ENCODE measurements at places on chromosomes 1 and 21. TPM values are rescaled to one million over a fixed set of nuclear protein-coding genes. Genes with fewer than 3 reads are reported as not detected.
A peak's percentile ranks its signal among the peaks of the same experiment; 100 is the strongest.

DNA sequence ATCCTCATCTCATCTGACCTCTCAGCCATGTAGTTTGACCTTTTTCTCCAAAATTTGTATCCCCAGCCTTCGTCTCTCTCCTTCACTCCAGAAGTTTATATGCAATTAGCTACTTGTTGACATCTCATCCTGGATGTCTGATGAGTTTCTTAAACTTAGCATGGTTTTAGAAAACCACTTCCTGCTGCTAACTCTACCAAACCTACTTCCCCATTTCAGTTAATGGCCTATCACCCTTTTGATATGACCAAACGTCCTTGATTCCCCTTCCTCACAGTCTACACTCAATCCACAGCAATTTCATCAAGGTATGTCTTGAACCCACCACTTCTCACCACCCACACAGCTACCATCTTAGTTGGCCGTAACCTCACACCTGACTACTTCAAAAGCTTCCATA, 121.9 kb downstream of the LRRC40 start:
- no peak overlapping the region for H3K4me3 ChIP-seq
- no peak overlapping the region for H3K27ac ChIP-seq

- no peak for DNase-seq
- H3K4me3 ChIP-seq = peak overlapping the region; percentile 38
- H3K27me3 ChIP-seq = no peaks in the 10 kb centered on the region
- no peaks in the 10 kb centered on the region for H3K36me3 ChIP-seq
- H3K27ac ChIP-seq = peak overlapping the region; percentile 59
Observed at GRCh38 chr1:170790175-170790574, 126.2 kb downstream of the PRRX1 start.

- no peaks in the 10 kb centered on the region for H3K27me3 ChIP-seq
- no peak overlapping the region for H3K4me3 ChIP-seq
- DNase-seq = no peak
- H3K27ac ChIP-seq = no peak overlapping the region
- H3K4me1 ChIP-seq = peaks cover 27% of the 10 kb centered on the region
- no peaks in the 10 kb centered on the region for H3K36me3 ChIP-seq
Observed at GRCh38 chr1:162551969-162552683, 9.4 kb upstream of the UAP1 start.

DNA sequence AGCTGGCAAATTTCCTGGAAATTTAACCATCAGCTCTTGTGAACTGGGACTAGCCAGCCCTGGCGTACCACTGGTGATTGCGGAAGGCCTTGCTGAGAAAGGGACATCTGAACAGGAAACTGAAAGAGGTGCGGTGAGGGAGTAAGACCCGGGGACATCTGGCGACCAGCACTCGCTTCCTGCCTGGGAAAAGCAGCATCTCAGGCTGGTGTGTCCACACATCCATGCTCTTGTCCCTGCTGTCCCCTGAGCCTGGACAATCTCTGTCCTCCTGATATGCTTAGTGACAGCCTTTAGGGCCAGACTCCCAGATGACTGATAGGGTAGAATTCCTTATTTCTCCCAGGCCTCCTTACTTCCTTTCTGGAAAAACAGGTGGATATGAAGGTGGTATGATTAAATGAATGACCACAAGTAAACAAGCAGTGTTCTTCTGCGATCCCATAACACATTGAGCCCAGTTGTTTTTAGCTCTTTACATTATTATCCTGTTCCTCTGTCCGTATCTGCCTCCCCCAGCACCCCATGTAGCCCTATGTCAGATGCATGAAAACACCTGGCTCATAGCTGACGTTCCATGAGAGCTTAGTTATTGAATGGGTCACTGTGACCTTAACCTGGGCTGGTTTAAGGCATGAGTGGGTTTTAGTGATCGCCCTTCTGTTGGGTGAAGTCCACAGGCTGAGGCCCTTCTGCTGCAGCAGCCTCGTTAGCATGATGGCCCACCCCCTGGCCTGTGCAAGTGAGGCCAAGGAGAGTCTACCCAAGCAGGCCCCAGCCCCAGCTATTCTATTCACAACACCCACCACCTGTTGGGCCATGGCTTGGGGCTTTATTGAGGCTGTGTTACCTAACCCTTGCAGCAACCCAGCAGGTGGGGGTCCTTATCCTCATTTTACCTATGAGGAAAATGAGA, 76.1 kb upstream of the GADD45A start:
- H3K4me3 ChIP-seq = no peak overlapping the region
- peaks cover 3% of the 10 kb centered on the region for H3K27me3 ChIP-seq
- peaks cover 18% of the 10 kb centered on the region for H3K4me1 ChIP-seq
- H3K27ac ChIP-seq = no peak overlapping the region
- H3K36me3 ChIP-seq = no peaks in the 10 kb centered on the region

GRCh38 chr1:235613602-235614001, 36.0 kb downstream of the GNG4 start:
- H3K27me3 ChIP-seq = no peaks in the 10 kb centered on the region
- no peak overlapping the region for H3K4me3 ChIP-seq
- peaks cover 21% of the 10 kb centered on the region for H3K4me1 ChIP-seq
- H3K27ac ChIP-seq = no peak overlapping the region
- H3K36me3 ChIP-seq = no peaks in the 10 kb centered on the region
- no peak for DNase-seq

DNA sequence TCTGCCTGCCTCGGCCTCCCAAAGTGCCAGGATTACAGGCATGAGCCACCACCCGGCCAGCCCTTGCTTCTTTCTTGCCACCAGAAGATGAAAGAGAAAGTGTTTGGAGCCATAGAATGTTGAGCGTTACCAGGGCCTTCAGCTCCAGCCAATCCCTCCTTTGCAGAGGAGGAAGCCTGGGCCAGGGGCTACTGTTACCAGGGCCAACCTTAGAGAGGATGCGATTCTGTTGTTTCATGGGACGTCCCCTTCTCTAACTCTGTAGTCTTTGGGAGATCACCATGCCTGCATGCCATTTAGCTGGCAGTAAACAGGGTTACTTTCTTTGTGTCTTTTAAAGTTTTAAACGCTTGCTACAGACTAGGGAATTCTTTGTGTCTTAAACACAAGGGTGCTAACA, 45.8 kb downstream of the CLDN14 start:
- peaks cover 47% of the 10 kb centered on the region for H3K4me1 ChIP-seq
- no peak overlapping the region for H3K27ac ChIP-seq
- no peak for DNase-seq
- no peak overlapping the region for H3K4me3 ChIP-seq
- H3K36me3 ChIP-seq = no peaks in the 10 kb centered on the region

GRCh38 chr1:193676996-193677549, 490.7 kb upstream of the B3GALT2 start:
- H3K36me3 ChIP-seq = no peaks in the 10 kb centered on the region
- H3K27ac ChIP-seq = peak overlapping the region; percentile 56
- peaks cover 69% of the 10 kb centered on the region for H3K4me1 ChIP-seq

DNA sequence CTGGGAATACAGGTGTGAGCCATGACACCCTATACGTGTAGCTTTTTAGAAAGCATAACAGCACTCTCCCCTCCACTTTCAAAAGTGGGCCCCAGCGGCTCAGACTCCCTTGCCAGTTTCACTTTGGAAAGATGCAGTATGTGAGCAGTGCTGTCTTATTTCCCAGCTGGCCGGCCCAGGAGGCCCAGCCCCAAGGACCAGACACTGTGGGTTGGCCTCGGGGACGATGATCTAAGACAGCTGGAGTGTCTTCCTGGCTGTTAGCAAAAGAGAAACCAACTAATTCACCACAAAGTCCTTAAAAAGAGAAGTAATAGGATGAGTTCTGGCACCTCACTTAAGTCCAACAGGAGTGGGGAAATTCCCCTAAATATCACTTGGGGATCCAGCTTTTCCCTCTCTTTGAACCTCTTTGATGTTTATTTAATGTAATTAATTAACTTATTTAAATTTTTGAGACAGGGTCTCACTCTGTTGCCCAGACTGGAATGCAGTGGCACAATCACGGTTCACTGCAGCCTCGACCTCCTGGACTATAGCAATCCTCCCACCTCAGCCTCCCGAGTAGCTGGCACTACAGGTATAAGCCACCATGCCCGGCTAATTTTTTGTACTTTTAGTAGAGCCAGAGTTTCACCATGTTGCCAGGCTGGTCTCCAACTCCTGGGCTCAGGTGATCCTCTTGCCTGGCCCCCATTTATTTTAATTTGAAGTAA, 17.6 kb upstream of the CLIC4 start:
- H3K27ac ChIP-seq = peak overlapping the region; percentile 86
- peak overlapping the region; percentile 81 for H3K4me3 ChIP-seq
- peaks cover 38% of the 10 kb centered on the region for H3K4me1 ChIP-seq

GRCh38 chr1:15637826-15638225, 20.6 kb downstream of the DDI2 start:
- H3K4me1 ChIP-seq = peaks cover 9% of the 10 kb centered on the region
- DNase-seq = no peak
- H3K27me3 ChIP-seq = peaks cover 2% of the 10 kb centered on the region

DNA sequence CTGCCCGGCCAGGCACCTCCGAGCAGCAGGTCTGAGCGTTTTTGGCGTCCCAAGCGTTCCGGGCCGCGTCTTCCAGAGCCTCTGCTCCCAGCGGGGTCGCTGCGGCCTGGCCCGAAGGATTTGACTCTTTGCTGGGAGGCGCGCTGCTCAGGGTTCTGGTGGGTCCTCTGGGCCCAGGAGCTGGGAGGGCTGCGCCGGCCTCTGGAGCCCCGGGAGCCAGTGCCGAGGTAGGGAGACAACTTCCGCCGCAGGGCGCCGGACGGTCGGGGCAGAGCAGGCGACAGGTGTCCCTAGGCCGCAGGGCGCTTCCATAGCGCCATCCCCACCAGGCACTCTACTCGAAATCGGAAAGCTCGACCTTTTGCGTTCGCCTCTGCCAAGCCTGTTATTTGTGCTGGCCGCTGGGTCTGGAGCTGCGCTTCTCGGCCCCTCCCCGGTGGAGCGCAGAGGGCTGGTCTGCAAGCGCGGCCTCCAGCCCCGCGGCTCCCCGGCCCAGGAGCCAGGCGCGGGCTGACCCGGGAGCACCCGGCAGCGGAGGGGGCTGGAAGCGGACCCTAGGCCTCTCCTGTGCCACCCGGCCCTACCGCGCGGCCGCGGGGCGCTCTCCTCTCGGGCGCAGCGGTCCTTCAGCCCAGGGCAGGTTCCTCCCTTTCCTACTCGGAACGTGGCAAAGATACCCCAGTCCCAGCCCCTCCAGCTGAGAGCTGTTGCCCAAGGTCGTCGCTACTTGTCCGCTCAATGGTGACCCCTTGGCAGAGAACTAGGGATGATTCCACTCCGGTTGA, 2.2 kb downstream of the SIM2 start:
- H3K4me1 ChIP-seq = peaks cover 19% of the 10 kb centered on the region
- no peak overlapping the region for H3K27ac ChIP-seq
- DNase-seq = no peak
- H3K27me3 ChIP-seq = peaks cover 67% of the 10 kb centered on the region

DNA sequence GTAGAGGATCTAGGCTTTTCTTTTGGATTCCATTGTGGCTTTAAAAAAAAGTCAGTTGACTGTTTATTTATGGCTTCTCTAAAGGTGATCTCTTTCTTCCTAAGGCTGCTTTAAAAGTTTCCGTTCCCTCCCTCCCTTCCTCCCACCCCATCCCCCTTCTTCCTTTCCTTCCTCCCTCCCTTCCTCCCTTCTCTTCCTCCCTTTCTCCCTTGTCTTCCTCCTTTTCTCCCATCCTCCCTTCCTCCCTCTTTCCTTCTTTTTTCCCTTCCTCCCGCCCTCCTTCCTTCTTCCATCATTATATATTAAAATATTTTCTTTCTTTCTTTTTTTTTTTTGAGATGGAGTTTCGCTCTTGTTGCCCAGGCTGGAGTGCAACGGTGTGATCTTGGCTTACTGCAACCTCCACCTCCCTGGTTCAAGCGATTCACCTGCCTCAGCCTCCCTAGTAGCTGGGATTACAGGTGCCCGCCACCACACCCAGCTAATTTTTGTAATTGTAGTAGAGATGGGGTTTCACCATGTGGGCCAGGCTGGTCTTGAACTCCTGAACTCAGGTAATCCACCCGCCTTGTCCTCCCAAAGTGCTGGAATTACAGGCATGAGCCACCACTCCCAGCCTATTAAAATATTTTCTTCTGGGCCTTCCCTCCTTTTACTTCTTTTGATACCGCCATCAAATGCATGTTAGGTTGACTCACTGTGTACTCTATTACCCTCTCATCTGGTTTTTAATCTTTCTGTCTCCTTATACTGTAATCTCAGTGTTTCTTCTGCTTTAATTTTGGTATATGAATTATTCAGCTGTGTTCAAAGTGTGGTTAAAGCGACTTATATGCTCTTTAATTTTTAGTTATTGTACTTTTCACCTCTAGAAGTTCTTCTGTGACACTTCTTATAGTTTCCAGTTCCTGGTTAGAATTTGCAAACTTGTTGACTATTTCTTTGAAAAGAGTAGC, 59.2 kb upstream of the ATP5PO start:
- H3K4me3 ChIP-seq = no peak overlapping the region
- H3K4me1 ChIP-seq = peaks cover 86% of the 10 kb centered on the region
- H3K27ac ChIP-seq = peak overlapping the region; percentile 100
- H3K36me3 ChIP-seq = peaks cover 4% of the 10 kb centered on the region
- no peak for DNase-seq

GRCh38 chr1:201103666-201104065, 8.6 kb downstream of the CACNA1S start:
- H3K27me3 ChIP-seq = peaks cover 58% of the 10 kb centered on the region
- H3K4me3 ChIP-seq = no peak overlapping the region

DNA sequence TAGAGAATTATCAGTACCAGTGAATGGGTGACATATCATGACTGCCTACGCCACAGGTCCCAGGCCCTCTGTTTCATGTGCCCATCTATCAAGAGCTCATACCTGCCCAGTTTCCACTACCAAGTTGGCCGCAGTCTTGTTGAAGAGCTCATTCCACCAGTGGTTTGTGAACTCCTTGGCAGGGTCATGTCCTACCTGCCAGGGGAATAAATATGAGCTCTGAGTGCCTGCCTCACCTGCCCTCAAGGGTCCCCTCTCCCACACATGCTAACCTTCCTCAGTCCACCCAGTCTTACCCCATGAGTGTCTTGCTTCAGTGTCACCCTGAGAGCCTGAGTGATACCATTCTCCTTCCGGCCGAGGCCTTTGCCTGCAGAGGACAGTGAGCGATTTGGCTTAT, 3.2 kb downstream of the GPATCH4 start:
- peaks cover 11% of the 10 kb centered on the region for H3K36me3 ChIP-seq
- peaks cover 3% of the 10 kb centered on the region for H3K27me3 ChIP-seq
- H3K4me3 ChIP-seq = no peak overlapping the region
- peaks cover 28% of the 10 kb centered on the region for H3K4me1 ChIP-seq

- H3K4me3 ChIP-seq = no peak overlapping the region
- DNase-seq = no peak
Observed at GRCh38 chr1:15262706-15263105, 15.7 kb downstream of the FHAD1 start.

The CATSPERE gene
- 0.55 TPM for total RNA-seq

The ANKRD13C gene
- 18.4 TPM for total RNA-seq

The ANKRD35 gene
- total RNA-seq = 1.8 TPM

The HES3 gene
- total RNA-seq = not detected

The ABCG1 gene
- total RNA-seq = not detected

The RGS1 gene
- not detected for total RNA-seq

The ACTA1 gene
- total RNA-seq = not detected

The HLCS gene
- 25.7 TPM for total RNA-seq

The BATF3 gene
- total RNA-seq = 1.3 TPM

The FBLIM1 gene
- total RNA-seq = 106 TPM

The GJC2 gene
- 2.6 TPM for total RNA-seq
